Astrocyte of the hippocampus (primary cell): ENCODE measurements at places on chromosomes 13 and 19.

GRCh38 chr13:108786456-108787200 lies 157.2 kb downstream of the MYO16 start:
- DNase-seq: no peak

GRCh38 chr13:80083853-80084676 lies 256.9 kb downstream of the SPRY2 start:
- peak; percentile 90 for DNase-seq

- DNase-seq: peak; percentile 28
Observed at GRCh38 chr19:39385629-39386411, 5.1 kb downstream of the PAF1 start.

GRCh38 chr13:40109351-40109844 lies 453.9 kb downstream of the COG6 start:
- DNase-seq: peak; percentile 82

DNA sequence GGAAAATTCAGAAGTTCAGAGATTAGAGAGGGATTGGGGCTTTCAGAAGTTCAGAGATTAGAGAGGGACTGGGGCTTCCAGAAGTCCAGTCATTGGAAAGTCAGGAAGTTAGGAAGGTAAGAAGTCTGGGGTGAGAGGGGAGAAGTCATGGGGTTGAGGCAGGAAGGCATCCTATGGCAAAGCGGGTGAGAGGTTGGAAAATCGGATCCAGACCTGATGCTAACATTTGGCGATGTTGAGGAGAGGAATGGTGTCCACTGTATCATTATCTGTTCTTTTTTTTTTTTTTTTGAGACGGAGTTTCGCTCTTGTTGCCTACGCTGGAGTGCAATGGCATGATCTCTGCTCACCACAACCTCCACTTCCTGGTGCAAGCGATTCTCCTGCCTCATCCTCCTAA lies 11.1 kb downstream of the SYT3 start:
- no peak for DNase-seq
